ENCODE measurements at places on chromosomes 3 and 15.

- no peak for DNase-seq
Observed at GRCh38 chr3:14435175-14436014, 33.0 kb downstream of the SLC6A6 start.

- DNase-seq = no peak
Observed at GRCh38 chr15:90018216-90018831, 17.2 kb downstream of the ZNF710 start.

- DNase-seq = no peak
Observed at GRCh38 chr15:58212909-58213526, 74.8 kb downstream of the AQP9 start.

GRCh38 chr3:144107923-144108322 lies 136.3 kb downstream of the DIPK2A start:
- no peak for DNase-seq

GRCh38 chr15:51401872-51402517 lies 60.5 kb downstream of the GLDN start:
- DNase-seq = no peak

- no peak for DNase-seq
Observed at GRCh38 chr15:31060429-31061140, 40.9 kb downstream of the TRPM1 start.

DNA sequence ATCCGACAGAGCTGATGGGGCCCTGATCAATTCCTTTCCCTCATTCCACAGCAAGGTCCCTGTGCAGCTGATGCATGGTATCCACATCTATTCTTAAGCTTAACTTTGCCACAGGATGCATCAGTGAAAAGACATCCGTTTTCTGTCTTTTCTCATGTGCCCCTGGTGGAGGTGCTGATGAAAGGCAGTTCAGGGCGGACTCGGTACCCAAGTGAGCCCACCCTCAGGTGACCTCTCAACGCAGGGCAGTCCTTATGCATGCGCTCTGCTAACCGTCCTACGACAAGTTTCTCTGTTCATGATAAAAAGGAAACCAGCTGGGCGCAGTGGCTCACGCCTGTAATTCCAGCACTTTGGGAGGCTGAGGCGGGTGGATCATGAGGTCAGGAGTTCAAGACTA lies 251.4 kb downstream of the ADAMTS17 start:
- no peak for DNase-seq

- no peak for DNase-seq
Observed at GRCh38 chr15:71462638-71463037, 347.4 kb downstream of the THSD4 start.

DNA sequence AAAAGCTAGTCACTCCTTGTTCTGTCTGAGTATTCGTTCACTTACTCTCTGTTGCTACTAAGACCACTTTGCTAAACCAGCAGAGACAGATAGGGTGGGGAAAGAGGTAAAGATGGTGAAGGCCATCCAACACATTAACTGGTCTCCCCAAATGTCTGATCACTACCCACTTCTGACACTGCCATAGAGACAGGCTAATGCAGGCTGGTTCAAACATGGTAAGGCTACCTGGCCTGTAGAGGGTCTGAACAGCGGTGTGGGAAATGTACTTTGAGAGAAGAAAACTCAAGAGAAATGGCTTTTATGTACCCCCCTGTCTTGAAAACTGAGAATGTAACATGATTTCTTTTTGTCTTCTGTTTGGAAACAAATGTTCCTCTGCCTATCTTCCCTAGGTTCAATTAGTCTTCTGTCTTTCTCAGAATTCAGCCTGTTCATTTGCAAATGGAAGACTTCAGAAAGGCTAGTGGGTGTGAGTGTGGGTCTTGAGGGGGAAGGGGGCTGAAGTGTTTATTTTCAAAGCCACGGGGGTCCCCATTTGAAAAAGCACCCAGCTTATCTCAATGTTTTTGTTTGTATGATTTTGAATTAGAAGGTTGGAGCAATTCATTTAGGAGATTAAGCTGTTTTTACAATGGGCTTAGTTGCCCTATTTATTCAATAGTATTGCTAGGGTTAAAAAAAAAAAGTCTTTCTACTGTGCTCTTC lies 15.8 kb downstream of the ALDH1A2 start:
- no peak for DNase-seq

- DNase-seq = peak; percentile 28
Observed at GRCh38 chr15:39887832-39888231, 32.2 kb downstream of the GPR176 start.

GRCh38 chr15:29568840-29569532 lies 253.3 kb downstream of the TJP1 start:
- no peak for DNase-seq

DNA sequence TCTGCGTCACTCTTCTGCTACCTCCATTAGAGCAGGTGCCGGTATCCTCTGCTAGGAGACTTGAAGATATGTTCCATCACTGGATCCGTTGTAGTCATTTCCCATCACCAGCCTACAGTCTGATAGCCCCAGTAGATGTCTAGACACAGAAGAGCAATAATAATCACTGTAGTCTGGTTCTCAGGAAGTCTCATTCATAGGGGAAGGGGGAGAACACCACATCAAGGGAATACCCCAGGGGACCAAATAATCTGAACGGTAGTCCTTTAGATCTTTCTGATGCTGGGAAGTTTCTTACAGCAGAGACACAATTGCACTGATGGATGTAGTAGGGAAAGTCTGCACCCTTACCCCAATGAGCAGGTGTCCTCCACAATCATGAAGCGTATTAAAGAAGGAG lies 595.0 kb downstream of the EPHA3 start:
- DNase-seq = no peak

- no peak for DNase-seq
Observed at GRCh38 chr3:130654091-130654490, 92.5 kb downstream of the PIK3R4 start.

- no peak for DNase-seq
Observed at GRCh38 chr15:101050623-101051290, 131.6 kb downstream of the LRRK1 start.

DNA sequence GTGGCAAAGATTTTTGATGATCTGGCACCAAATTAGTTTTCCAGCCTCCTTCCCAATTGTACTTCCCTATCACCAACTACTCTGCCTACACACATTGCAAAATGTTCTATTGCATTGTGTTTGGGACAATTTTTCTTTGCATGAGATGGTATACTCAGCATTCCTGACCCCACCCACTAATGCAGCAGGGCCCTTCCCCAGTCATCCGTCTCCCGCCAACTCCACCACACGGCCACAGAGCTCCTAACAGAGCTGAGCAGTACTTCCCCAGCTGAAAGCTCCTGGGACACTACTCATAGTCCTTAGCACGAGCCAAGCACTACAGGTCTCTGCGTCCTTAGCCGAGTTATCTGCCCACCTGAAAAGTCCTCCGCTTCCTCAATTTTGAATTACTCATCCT lies 34.2 kb downstream of the TXNRD3 start:
- no peak for DNase-seq

- DNase-seq = no peak
Observed at GRCh38 chr15:34264076-34264475, 39.3 kb downstream of the EMC4 start.

DNA sequence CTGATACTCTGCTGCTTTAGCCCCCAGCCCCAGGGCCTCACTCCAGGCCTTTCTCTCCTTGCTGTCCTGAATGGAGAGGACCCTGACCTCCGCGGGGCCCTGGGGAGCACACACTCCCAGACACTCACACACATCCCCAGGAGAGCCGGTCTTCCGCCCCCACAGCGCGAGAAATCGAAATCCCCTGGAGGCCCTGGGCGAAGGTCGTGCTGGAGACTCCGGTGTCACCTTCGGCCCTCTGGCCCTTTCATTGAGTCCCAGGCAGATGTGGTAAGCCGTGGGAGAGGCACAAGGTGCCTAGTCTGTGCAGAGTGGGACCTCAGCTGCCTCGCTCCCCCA lies 848 bp upstream of the GOLGA8B start:
- DNase-seq = no peak

- no peak for DNase-seq
Observed at GRCh38 chr15:81296186-81296585, 27.8 kb downstream of the STARD5 start.

All from AG09309 (cell line).